ENCODE measurements at places on chromosomes 13 and 19. TPM values are rescaled to one million over a fixed set of nuclear protein-coding genes. Genes with fewer than 3 reads are reported as not detected.

Gene SIGLEC14
- total RNA-seq, result not detected

Gene NXNL1
- total RNA-seq, result not detected

Gene ICAM3
- total RNA-seq, result 6.0 TPM

Gene DCT
- total RNA-seq, result not detected

Gene LILRB5
- not detected for total RNA-seq

Gene HCN2
- 2.7 TPM for total RNA-seq

Gene TTYH1
- not detected for total RNA-seq

Gene PSG1
- total RNA-seq, result not detected

Gene SHISA2
- total RNA-seq, result not detected

Gene ANGPTL8
- not detected for total RNA-seq

Gene SIGLEC12
- not detected for total RNA-seq

Gene ZNF177
- total RNA-seq, result 1.9 TPM

Gene ZNF541
- not detected for total RNA-seq

Gene ERCC2
- total RNA-seq, result 12.6 TPM

Gene ZNF626
- total RNA-seq, result 5.6 TPM

Gene C19orf67
- not detected for total RNA-seq
